ENCODE measurements at places on chromosomes 2 and 18.

DNA sequence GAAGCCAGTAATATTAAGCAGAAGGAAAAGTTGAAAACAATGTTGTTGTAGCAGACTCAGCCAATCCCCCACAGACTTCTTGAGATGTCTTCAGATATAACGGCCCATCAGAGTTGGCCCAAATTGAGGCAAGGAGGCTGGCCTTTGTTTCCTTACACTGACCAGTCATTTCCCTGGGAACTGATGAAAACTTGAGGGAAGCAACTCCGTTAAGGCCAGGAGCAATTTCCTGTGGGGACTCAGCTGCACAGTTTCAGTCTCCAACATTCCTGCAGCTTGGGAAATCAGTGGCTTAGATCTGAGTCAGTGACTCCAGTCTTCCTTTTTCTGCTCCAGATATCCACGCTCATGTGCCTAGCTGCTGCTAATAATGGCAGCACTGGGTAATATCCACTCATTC is 75.7 kb downstream of the FTCDNL1 start:
- peak; percentile 12 for DNase-seq

GRCh38 chr2:66899648-66900047 is 464.7 kb downstream of the MEIS1 start:
- no peak for DNase-seq

GRCh38 chr2:65649811-65650589 is 217.6 kb upstream of the SPRED2 start:
- DNase-seq, result no peak

- DNase-seq, result no peak
These were observed 12.8 kb upstream of the MSGN1 start for GRCh38 chr2:17803497-17803896.

DNA sequence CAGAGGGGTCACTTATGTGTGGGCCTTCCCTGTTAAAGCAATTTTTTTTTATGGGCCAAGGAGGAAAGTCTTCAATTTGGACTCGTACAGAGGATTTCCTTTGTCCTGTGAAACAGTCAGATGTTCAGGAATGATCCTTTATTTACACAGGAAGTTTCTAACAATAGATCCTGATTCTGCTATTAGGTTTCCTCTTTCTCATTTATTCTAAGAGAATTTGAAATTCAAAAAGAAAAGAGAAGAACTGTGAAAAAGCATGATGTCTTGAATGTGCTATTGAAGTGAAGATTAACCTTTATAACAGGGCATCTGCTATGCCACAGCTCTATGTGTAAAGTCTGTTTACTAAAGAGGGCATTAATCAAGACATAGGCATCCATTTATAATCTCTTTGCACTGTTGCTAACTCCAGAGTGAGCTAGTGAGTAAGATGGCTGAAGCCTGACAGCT is 105.3 kb upstream of the FAM98A start:
- no peak for DNase-seq

DNA sequence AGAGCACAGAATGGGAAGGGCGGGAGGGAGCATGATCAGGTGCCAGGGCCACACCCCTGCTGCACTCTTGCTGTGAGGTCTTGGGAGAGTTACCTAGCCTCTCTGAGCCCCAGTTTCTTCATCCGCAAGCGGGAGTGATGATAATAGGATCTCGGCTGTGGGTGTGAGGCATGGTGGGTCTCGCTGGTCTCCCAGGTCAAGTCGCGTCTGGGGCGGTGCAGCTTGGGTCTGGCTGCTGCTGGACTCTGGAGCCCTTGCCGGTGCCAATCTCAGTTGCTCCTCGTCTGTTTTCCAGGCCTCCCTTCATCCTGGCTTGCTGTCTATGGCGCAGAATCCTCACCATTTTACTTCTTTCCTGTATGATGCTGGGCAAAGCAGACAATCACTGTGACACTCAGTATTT is 130.3 kb upstream of the RAB12 start:
- no peak for DNase-seq

GRCh38 chr2:191220671-191221070 is 24.5 kb upstream of the MYO1B start:
- DNase-seq, result no peak

DNA sequence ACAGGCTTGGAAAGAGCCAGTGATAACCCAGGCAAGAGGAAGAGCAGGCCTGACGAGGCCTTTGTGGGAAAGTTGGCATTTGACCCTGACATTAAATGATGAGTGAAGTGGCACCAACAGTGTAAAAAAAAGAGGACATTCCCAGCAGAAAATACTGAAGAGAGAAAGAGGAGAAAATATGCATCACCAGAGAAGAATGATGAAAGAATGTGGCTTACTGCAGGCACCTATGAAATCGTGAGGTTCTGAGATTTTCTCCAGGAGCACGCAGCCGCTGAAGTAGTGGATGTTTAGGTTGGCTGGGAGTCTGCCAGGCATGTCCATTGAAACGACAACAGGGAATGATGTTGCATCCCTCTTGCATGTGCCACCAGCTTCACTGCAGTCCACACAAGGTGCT is 13.8 kb downstream of the EHD3 start:
- no peak for DNase-seq

GRCh38 chr2:15957881-15958713 is 17.7 kb downstream of the MYCN start:
- no peak for DNase-seq

DNA sequence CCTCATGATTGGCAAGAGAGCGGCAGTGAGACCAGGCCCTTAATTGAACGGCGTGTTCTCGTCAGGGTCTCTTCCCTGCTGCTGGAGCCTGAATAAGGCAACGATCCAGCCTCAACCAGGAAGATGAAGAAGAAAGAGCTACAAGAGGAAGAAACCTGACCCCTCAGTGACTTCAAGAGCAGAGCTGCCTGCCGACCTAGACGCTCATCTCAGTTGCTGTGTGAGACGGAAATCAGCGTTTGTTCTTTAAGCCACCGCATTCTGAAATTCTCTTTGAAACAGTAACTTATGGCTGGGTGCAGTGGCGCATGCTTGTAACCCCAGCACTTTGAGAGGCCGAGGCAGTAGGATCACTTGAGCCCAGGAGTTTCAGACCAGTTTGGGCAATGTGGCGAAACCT is 29.6 kb upstream of the KCNG3 start:
- no peak for DNase-seq

DNA sequence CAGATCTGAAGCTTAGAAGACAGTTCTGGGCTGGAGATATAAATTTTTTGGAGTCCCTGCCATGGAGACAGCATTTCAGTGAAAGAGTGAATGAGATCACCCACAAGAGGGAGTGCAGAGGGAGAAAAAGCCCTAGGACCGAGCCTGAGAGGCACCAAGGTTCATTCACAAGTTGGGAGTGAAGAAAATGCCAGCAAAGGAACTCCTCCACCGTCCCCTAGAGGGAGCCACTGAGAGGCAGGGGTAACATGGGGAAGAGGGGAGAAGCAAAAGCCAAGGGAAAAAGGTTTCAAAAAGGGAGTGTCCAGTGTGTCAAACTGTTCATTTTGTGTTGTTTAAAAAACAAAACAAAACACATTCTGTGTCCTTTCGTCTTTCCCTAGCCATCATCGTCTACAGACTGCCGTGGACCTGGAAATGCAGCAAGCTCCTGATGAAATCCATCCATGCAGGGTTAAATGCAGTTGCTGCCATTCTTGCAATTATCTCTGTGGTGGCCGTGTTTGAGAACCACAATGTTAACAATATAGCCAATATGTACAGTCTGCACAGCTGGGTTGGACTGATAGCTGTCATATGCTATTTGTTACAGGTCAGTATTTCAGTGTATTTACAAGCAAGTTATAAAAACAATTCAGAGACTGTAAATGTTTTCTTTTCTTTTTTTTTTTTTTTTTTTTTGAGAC is 19.1 kb downstream of the CYBRD1 start:
- DNase-seq, result no peak

DNA sequence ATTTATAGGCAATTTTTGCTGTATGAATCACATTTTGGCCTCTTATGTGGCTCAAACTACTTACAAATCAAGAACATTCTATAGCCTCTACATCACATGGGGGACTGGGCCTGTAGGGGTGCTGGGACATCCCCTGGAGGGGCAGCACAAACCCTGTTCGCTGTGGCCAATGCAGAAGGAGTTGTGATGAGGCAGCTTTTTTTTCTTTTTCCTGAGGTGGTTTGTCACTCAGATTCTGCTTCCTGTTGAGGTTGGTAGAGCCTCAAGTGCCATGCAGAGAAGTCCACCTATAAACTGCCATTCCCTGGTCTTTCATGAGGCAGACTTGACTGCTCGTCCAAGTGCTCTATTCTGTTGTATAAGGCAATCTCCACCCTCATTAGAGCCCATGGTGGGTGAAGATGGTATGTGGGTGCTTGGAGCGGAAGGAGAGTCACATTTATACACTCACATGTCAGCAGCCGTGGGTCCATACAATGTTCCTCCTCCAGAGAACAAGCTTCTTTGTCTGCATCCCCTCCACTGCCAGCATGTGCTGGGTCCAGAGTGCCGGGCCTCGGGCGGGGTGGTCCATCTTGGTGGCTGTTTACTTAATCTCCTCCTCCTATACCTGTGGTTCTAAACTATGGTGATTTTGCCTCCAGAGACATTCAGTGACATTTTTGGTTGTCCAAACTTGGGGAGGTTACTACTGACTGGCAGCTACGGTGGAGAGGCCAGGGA is 120.3 kb downstream of the ACOXL start:
- no peak for DNase-seq

DNA sequence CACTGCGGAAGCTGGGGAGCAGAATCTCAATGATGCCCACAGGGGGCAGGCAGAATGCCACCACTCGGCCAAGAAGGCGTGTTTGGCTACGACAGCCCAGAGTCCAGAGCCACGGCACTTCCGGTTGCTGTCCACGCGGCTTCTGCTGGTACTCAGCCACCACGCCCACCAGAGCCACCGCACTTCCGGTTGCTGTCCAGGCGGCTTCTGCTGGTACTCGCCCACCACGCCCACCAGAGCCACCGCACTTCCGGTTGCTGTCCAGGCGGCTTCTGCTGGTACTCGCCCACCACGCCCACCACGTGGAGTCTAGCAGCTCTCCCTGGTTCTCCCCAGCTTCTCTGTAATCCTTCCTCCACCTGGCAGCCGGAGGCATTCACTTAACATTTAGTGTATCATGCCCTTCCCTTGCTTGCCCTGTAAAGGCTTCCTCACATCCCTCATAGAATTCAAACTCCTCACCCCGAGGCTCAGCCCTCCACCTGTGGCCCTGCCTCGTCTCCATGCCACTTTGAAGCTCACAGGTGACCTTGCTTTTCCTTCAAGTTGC is 40.1 kb upstream of the APCDD1 start:
- no peak for DNase-seq

DNA sequence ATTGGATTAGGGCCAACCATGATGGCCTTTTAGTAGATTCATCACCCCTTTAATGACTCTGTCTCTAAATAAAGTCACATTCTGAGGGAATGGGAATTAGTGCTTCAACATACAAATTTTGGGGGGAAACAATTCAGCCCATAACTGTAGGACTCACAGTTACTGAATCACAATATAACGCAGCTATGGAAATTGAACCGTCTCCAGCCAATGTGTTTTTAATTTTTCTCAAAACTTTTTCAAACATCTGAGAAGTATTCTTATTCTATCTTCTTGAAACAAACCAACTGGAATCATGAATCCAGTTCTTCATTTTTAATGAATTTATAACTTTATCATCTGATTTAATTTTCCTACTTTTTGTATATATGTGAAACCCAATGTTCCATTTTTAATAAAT is 373.1 kb upstream of the SYT4 start:
- DNase-seq, result no peak

DNA sequence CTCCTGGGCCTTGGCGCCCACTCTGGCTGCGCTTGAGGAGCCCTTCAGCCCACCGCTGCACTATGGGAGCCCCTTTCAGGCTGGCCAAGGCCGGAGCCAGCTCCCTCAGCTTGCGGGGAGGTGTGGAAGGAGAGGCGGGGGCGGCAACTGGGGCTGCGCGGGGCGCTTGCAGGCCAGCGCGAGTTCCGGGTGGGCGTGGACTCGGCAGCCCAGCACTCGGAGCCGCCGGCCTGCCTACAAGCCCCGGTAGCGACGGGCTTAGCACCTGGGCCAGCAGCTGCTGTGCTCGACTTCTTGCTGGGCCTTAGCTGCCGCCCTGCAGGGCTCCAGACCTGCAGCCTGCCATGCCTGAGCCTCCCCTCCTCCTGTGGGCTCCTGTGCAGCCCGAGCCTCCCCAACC is 141.5 kb upstream of the SLC39A10 start:
- no peak for DNase-seq

GRCh38 chr18:42508683-42509296 is 553.8 kb downstream of the PIK3C3 start:
- DNase-seq, result no peak

DNA sequence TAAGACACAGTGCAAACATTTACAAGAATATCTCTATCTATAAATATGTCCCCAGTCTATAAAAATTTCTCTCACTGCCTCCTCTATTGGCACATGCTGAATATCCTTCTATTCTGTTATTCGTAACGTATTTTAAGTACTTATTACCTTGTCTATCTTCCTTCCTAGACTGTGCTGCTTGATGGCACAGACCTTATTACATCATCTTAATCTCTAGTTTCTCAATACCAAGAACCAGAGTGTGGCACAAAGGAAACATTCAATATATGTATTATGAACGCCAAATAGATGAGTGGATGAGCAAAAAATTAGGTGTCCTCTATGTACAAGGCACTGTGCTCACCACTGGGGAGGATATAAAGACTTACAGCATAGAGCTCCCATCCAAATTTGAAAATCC is 282.8 kb downstream of the NBAS start:
- DNase-seq, result no peak

DNA sequence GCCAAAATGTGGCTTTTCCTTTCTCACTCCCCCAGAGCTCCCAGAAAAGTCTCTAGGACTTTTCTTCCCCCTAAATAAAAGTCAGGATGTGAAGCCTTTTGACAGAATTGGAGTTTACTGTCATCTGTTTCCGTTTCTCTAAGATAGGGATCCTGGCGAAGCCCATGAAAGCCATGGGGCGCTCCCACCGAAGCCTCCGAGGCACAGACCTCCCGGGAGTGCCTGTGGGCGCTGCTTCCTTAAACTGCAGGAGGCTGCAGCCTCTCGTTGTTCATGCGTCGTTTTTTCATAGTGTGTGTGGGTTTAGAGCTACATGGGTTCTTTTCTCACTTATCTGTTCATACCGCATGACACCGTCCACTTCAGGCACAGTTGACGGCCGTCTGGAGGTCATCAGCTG is 56.8 kb downstream of the ASAP2 start:
- DNase-seq, result no peak

DNA sequence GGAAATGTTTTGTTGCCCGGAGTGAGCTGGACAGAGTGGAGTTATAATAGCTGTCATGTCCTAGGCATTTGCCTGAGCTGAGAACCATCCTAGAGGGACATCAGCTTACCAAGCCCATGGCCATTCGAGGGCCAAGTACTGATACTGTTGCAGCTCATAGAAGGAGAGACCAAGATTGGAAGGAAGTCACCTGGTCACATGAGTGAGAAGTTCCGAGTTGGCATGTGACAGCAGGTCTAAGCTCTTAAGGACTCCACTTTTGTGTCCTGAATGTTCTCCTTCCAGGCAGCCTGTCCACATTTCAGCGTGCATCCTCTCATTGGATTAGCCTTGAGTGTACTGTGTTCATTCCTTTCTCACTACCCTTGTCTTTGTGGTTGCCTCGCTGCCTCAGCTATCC is 4.4 kb downstream of the FHOD3 start:
- DNase-seq, result no peak

DNA sequence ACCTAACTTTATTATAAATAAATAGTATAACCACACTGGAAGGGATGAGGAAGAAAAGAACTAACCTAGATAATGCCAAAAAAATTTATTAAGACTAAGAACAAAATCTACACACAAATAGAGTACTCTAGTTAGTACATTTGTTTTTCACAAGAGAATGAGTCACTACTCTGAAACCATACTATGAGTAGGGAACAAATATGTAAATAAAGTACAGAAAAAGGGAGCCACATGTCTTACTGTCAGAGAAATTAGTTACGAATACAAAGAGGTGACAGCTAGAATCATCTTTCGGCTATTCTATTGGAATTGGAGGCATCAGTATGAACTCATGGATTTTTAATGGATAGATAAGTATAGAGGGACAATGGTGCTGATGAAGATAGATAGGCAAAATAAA is 150.5 kb downstream of the COPS8 start:
- DNase-seq, result no peak
